Activated naive CD4-positive, alpha-beta T cell treated with Interleukin-2 at 50 U/mL for 16 hours (primary cell): ENCODE measurements at places on chromosomes 12 and 14.

GRCh38 chr12:4273652-4274395 is at the start of gene CCND2:
Gene CCND2 (plus strand): TSS chr12:4273762. CDS start chr12:4274041, 279 bp downstream.
- DNase-seq = peak; percentile 79

- no peak for DNase-seq
These were observed 1.7 kb downstream of the ATF7 start for GRCh38 chr12:53624458-53624857.

GRCh38 chr12:112419297-112420133 is 768 bp downstream of the PTPN11 start:
- DNase-seq = no peak

GRCh38 chr14:37546621-37547447 is 48.2 kb downstream of the FOXA1 start:
- DNase-seq = no peak

GRCh38 chr12:29743801-29744200 is 39.9 kb downstream of the TMTC1 start:
- no peak for DNase-seq

DNA sequence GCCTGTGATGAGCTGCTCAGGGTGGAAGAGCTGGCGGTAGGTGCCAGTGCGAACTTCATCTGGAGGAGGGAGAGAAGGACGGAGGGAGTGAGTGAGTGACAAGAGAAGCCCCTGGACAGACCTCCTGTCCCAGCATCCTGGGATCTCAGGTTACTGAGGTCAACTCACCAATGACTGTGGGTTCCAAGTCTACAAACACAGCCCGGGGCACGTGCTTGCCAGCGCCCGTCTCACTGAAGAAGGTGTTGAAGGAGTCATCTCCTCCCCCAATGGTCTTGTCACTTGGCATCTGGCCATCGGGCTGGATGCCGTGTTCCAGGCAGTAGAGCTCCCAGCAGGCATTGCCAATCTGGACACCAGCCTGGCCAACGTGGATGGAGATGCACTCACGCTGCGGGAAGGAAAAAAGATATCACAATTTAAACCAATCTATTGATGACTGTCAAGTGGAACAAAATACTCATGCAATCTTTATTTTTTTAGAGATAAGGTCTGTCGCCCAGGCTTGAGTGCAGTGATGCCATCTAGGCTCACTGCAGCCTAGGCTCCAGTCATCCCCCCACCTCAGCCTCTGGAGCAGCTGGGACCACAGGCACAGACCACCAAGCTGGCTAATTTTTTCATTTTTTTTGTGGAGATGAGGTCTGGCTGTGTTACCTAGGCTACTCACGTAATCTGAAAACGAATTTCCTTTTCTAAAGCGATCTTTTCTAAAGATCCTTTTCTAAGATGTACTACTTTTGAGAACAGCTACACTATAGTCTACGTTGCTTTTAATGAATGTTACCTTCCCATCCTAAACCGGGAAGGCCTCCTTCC is 1.7 kb downstream of the TUBA1B start:
- peak; percentile 22 for DNase-seq

- no peak for DNase-seq
These were observed 10.3 kb upstream of the MTA1 start for GRCh38 chr14:105409364-105409763.

DNA sequence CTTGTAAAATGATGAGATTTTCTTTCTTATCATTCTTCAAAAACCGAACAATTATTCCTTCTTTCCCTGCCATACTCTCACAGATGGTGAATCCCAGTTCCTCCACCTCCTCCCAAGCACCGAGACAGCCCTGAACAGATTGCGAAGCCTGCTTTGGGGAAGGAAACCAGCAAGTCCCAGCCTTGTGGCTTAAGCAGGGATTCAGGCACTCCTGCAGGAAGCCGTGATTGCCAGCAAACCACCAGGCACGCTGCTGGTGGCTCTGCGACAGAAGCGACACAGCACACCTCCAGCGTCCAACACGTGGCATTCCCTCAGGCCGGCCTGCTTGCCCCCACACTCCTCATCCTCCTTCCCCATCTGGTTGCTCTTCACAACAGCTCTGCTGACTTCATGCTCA is 237.7 kb downstream of the GXYLT1 start:
- DNase-seq = no peak

DNA sequence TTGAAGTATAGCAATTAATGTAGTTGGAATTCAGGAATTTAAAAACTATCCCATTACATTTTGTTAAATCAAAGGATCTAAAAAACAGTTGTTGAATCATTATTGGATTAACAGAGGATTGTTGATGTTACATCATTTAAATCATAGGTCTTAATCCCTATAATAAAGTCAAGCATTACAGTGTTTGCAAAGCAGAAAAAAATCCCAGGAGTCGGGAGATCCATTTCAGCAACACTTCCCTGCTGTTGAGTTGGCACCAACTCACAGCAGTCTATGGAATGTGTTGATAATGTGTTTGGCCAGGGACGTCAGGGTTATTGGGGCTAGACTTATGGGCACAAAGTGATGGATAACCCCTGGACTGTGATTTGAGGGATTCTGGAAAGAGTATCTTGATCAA is 99.1 kb upstream of the TMTC1 start:
- DNase-seq = no peak

- DNase-seq = no peak
These were observed 71.6 kb downstream of the ITPK1 start for GRCh38 chr14:93044121-93044520.

DNA sequence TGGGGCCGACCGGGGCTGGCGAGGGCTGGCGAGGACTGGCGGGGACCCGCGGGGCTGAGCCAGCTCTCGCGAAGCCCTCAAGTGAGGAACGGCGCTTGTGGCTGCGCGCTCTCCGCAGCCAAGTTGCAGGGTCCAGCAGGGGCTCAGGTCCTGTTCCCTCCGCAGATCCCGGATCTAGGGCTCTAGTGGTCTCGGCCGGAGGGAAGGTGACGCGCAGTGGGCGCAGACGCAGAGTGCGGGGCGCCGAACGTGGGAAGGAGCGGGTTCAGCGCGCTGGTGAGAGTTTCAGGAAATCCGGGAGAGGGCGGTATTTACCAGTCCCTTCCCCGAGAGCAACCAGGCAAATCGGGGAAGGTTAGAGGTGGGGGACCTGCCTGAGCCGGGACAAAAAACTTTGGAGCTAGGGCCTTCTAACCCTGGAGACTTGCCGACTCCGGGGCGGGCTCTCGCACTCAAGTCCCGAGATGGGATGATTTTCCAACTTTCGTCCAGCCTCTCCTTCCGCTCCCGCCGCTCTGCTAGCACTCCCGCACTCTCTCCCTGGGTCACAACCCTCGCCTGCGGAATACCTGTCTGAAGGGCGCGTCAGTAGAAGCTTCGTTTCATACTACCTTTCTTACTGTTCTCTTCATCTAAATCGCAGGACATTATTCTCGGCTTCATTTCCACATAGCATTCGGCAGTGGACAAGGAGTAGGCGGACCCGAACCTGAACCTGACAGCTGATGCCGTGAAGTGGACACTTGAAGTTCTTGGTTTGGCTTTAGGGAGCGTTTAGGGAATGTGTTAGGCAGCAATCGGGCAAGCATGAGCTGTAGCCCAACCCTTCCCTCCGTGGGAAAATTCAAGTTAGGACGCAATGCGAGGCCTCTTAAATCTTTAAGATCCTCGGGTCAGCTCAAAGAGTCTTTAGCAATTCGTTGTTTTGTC is 13.6 kb upstream of the PAX9 start:
- DNase-seq = no peak

GRCh38 chr12:88784166-88784565 is 203.9 kb upstream of the KITLG start:
- no peak for DNase-seq

DNA sequence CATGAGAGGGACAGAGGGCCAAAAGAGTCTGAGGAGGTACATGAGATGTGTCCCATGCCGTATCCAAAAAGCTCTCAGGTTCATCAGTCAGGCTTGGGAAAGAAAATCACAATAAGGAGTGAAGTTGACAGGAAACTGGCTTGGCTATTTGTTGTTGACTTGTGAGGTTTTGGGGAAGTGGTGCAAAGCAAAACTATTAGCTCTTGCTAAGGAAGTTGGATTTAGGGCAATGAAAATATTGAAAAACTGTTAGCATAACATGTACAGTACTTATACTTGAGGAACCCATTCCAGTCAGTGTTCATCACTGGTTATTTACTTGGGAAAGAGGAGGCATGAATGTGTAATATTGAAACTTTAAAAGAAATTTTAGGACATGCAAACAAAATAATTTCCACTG is 145.9 kb downstream of the DUSP6 start:
- no peak for DNase-seq

DNA sequence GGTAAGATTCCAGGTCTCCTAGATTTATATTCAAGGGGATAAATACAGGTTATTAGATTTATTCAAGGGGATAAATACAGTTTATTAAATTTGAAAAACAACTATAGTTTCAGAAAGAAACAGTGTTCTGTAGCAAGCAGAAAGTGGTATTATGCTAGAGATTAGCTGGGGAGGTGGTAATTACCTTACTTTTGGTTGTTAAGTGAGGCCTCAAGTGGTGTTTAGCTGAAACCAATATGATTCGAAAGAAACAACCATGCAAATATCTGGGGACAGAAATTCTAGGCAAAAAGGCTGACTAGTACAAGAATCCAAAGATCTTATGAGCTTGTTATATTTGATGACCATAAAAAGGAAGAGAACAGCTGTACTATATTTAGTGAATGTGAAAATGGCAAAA is 6.2 kb downstream of the OR4N5 start:
- no peak for DNase-seq

GRCh38 chr14:99452968-99453367 is 27.7 kb downstream of the SETD3 start:
- no peak for DNase-seq

GRCh38 chr14:49692193-49692757 is 645 bp upstream of the KLHDC1 start:
- DNase-seq = no peak

GRCh38 chr12:112097641-112098040 is 10.9 kb downstream of the NAA25 start:
- no peak for DNase-seq

- DNase-seq = no peak
These were observed 50.8 kb downstream of the ARL1 start for GRCh38 chr12:101356794-101357193.
